ENCODE measurements at places on chromosomes 1 and 21.

DNA sequence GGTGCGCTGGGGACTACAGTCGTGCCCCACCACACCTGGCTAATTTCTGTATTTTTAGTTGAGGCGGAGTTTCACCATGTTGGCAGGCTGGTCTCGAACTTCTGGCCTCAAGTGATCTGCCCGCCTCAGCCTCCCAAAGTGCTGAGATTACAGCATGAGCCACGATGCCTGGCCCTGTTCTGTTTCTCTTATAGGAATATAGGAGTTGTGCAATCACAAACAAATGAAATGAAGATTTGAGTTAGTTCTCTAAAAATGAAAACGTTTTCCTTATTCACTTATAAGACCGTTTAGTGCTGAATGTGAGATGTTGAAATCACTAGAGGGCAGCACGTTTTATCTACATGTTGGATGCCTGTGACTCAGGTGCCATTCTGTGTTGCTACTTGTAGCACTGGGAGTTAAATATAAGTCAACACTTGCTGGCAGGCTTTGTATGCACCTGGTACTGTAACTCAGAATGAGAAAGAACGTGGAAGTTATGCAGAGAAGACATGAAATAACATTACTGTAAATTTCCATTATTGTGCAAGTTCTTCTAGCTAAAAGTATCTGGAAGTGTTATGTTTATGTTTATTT lies 45.8 kb downstream of the MIGA1 start:
- no peak for DNase-seq

GRCh38 chr21:37449302-37449937 lies 82.8 kb downstream of the DYRK1A start:
- no peak for DNase-seq

DNA sequence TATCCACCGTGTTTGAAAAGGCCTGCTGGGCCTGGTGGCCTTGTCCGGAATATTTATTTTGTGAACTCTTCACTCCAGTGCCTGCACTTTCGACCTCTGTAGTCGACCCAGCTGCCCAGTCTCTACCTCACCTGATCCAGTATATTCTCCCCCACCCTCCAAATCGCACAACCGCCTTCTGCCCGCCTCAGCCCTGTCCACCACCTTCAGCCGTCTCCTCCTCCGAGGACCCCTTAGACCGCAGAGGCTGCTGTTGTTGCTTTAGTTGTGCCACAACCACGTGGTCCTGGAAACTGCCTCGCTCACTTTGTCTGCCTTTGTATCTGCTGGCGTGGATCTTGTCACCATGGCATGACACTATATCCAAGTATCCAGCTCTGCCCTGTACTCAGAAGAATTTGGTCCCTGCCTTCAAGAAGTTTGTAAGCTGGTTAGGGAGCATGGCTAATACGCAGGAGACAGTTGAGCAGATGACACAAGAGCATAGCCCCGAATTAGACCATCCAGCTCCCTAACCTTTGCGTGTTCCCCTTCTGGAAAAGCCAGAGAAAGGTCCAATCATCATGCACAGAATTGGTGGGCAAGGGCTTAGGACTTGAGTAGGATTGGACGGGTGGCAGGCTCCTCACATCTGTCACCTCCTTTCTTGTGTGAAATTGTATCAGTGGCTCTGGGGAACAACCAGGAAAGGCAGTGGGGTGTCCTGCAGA lies 1.5 kb downstream of the PHGDH start:
- no peak for DNase-seq

GRCh38 chr21:41894922-41895557 lies 15.9 kb upstream of the PRDM15 start:
- peak; percentile 14 for DNase-seq

DNA sequence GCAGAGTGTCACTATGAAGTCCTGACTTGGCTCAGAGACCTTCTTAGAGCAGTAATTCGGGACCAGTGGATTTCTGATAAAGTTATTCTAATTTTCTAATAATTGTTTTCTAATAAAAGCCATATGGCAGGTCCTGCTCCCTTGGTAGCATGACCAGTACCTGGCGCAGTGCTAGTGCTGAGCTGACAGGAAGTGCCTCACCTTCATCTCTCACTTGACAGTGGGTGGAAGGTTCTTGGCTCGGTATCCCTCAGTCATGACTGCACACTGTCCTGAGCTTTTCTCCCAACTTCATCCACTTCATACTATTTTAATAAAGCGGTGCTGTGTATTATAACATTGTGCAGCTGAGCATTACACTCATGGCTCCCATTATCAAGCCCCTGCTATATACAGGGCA lies 14.1 kb downstream of the VANGL1 start:
- DNase-seq = no peak

DNA sequence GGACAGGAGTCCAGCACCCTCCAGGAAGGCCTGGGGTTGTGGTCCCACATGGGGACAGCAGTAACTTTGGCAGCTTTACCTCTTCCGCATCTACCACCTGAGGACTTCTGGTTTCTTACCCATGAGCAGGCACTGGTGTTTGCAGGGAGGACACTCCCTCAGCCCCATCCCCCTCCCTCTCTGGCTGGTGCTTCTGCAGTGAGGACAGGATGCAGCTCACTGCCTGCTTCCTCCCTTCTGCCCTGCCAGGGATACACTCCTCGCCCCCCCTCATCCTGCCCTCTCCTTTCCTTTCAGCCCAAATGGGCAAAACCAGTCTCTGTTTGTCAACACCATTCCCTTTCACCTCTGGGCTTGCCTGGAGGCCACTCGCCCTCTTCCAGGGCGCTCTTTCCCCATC lies 62.4 kb downstream of the KIRREL1 start:
- no peak for DNase-seq

DNA sequence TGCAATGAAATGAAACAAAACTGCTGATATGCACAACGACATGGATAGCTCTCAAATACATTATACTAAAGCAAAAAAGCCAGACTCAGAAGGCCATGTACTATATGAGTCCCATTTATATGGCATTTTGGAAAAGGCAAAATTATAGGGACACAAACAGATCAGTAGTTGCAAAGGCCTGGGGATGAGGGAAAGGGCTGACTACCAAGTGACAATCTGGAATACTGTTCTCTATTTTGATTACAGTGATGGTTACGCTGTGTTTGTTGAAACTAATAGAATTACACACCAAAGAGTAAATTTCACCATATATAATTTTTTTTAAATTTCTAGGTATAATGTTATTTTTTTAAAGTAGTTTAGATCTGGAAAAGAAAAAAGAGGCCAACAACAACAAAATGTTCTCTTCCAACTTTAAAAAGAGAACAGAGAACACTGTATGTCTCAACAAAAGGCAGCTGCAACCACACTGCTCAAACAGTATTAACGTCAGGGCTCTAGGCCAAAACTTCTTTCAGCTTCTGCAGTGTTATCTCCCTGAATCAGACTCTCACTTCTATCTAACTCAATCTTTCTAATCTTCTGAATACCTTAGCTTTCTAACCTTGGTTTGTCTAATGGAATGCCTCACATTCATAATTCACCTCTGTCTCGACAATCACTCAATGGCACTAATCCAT lies 75.8 kb downstream of the FOXJ3 start:
- no peak for DNase-seq

- DNase-seq = no peak
Measured at GRCh38 chr1:67700220-67700619, 15.2 kb downstream of the GADD45A start.

- DNase-seq = no peak
Measured at GRCh38 chr1:176541663-176542062, 78.7 kb downstream of the PAPPA2 start.
